COLO829 (cell line): ENCODE measurements at places on chromosomes 13 and 19.

DNA sequence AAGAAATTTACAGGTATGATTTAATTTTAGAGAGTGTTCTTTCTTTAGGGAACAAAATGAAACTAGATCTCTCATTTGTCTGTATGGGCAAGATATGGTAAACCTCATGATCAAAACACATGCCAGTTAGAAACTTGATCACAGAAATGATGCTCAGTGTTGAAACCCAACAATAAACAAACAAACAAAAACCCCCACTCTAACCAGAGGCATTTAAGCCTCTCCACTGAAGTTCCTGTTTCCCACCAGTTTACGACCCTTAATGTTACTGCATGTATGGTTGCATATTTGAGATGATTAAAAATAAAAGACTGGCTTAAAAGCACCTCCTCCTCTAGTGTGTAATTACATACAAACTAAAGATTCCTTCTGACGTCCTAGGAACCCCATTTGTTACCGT is 293.3 kb upstream of the MAB21L1 start:
- no peak for DNase-seq

- no peak for DNase-seq
Observed at GRCh38 chr13:97544031-97544765, 110.2 kb downstream of the RAP2A start.

GRCh38 chr19:21328406-21328805 is 804 bp downstream of the ZNF708 start:
- no peak for DNase-seq

- no peak for DNase-seq
Observed at GRCh38 chr13:114259374-114259773, 22.0 kb upstream of the UPF3A start.

GRCh38 chr19:45451131-45451849 is 16.5 kb upstream of the FOSB start:
- no peak for DNase-seq

DNA sequence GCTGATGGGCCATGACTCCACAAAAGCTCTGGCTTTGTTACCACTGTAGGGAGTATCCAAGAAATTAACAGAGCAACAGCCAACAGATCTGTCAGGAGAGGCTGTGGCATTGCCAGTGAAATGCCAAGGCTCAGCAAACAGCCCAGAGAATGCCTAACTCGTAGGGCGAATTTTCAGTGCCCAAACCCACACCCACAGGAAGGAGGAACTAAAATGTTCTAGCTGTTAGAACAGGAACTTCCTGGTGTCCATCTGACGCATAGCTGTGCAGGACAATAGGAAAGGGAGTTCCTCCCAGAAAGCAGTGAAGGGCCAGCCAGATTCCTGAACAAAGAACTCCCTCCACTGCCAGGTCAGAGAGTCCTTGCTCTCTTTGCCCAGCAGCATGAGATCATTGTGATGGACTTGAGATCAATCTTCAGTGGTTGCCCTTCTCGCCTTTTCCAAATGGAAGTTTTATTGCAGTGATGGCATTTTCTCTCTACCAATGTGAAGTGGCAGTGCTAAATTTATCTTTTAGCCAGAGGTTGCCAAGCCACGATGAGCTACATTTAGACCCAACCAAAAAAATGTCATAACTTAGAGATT is 224.2 kb upstream of the STARD13 start:
- DNase-seq: no peak

DNA sequence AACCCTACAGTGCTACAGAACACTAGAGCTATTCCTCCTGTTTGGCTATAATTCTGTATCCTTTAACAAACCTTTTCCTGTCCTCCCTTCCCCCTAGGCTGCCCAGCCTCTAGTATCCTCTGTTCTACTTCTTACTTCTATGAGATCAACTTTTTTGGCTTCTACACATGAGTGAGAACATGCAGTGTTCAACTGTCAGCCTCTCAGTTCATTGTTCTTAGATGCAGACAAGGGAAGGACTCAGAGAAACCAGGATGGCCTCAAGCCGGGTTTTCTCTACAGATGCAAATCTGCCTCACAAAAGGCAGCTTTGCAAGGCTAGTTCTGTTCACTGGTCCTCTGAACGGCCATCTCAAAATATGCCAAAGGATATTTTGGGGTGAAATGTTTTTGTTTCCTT is 18.4 kb downstream of the AMER2 start:
- DNase-seq: no peak
